Fibroblast of skin of left biceps (primary cell): ENCODE measurements at places on chromosomes 3 and 15.

- DNase-seq = no peak
These were observed 16.9 kb downstream of the TGFBR2 start for GRCh38 chr3:30623351-30623750.

DNA sequence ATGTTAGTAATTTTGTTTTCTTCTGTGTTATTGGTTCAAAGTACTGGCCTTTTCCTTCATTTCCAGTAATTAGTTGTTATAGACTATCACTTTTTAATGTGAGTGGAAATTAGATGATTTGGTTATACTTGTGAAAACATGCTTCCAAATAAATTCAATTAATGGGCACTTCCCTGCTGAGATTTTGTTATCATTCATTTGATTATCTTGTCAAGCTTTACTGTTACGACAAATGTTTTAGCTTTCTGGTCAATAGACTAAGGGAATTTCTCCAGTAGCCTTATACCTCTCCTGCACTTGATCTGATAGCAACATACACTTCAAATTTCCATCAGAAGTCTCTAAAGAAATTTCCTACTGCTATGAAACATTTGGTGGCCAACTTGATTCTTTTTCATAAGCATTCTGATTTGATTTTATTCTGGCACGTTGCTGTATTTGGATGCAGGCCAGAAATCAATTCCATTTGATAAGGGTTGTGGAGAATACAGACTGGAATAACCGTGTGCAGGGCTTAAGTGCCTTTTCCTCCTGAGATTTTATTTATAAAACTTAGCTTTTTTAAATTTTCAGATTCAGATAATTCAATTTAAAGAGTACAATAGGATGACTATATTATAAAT is 573.8 kb upstream of the NAALADL2 start:
- no peak for DNase-seq

- DNase-seq = no peak
These were observed 61.2 kb downstream of the IQGAP1 start for GRCh38 chr15:90449206-90449735.

GRCh38 chr3:142489572-142490323 is 41.9 kb upstream of the XRN1 start:
- no peak for DNase-seq

- DNase-seq = peak; percentile 86
These were observed 201.1 kb downstream of the NR1D2 start for GRCh38 chr3:24145981-24146822.

DNA sequence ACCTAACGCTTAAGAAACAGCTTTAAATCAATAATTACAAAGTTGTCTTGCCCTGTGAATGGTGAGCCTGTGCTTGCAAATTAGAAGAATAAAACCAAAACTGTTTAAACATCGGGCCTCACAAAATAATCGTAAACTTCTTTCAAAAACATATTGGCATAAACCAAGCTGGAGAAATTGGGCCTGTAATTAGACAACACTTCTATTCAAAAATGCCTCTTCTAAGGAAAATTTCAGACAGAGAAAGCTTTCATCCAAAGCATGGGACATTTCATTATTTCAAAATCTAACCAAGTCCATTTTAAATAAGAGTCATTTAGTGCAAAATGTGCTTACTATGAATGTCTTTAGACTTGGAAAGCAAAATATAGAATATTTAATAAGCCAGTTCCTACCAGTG is 35.5 kb upstream of the GNB4 start:
- no peak for DNase-seq

DNA sequence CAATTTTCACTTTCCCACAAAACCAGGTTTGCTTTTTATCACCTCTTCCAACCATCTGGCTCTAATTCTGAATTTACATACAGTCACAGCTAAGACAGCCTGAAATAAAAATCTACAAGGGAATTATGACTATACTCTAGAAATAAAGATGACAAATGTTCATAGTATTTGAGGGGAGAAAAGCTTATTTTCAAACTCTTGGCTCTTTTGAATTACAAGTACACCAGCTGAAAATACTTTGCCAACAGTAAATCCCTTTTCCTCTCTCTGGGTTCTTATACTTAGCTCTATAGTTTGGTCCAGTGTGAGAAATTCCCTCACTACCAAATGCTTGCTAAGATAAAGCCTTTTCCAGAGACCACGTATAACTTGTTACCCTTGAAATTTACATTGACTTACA is 1037.9 kb downstream of the ROBO1 start:
- DNase-seq = peak; percentile 10

- DNase-seq = no peak
These were observed 8.6 kb downstream of the NTRK3 start for GRCh38 chr15:88247914-88248313.

DNA sequence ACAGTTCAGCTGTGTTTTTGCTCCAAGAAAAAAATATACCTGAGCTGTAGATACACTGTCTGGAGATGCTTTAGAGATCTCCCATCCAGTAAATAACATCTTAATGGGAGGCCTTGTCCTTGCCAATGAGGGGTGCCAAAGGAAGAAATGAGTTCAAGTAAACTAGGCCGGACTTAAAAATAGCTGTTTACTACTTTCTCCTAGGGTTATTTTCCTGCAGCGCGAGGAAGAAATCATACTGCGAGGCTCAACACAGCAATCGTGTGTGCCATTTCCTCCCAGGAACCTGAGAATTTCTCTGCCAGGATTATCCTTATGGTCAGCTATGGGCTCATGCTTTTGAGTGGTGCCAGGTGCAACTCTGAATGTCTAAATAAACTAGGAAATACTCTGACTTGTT is 71.9 kb downstream of the CMTM8 start:
- DNase-seq = no peak

- no peak for DNase-seq
These were observed 144.4 kb downstream of the DNAJB8 start for GRCh38 chr3:128322030-128323022.

- no peak for DNase-seq
These were observed 23.0 kb upstream of the GOLGA8J start for GRCh38 chr15:30059771-30060170.

DNA sequence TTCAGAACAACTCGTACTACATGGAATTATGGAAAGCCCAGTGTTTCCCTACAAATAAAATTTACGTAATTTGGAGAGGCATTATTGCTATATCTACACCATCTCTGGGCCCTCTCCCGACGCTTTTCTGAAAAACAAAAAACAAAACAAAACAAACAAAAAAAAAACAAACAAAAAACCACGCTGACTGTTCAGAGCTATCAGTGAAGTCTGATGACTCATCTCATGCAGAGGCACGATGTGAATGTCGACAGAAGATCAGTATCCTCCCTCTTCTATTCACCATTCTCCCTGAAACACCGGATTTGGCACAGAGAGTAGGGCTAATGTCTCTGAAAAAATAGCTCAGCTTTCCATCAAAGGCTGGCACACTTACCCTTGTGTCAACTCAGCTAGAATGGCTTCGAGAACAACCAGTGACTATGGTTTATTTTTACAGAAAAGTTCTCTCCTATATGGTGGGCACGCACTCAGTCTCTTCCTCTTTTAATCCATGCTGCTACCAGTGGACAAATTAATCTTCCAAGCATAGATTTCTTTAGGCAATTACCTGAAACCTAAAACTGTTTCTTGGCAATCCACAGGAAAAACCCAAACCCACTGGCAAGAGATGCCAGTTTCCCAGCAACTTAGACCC is 1.5 kb downstream of the CRBN start:
- no peak for DNase-seq

- DNase-seq = no peak
These were observed 22.3 kb upstream of the TLE3 start for GRCh38 chr15:70119911-70120508.
